ENCODE measurements at places on chromosomes 6 and 20.
A peak's percentile ranks its signal among the peaks of the same experiment; 100 is the strongest.

DNA sequence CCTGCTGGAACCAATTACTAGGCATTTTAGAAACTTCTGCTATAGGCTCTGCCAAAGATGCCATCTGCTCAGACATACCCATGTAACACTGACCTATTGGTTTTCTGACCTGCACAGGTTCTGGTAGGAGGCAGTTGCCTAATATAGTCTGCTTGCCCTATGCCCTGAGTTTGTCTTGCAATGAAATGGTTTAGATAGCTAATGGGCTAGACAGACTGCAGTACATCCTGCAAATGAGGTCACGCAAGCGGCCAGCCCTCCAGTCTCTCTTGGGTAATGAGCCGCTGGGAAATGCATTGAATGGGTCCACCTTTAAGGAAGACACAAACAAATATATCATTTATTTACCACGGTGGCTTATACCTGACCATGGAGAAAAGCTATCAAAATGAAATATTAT lies 90.6 kb upstream of the B3GAT2 start:
- DNase-seq, result no peak

DNA sequence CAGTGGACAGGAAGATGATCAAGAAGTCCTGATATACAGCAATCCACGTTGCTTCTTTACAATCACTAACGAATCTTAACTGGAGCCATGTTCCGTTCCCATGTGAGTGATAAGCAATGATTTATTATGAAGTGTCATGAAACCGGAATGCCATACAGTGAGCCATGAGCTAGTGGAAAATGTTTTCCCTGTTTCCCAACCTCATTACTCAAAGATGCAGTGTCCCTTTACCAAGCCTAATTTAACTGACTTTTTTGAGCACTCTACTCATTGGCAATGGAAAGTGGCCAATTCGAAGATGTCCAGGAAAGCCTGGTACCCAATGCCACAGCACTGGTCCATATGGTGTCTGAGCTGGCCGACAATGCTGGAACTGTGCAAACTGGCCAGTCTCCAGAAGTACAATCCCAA lies 148.3 kb downstream of the ZNF217 start:
- no peak for DNase-seq

DNA sequence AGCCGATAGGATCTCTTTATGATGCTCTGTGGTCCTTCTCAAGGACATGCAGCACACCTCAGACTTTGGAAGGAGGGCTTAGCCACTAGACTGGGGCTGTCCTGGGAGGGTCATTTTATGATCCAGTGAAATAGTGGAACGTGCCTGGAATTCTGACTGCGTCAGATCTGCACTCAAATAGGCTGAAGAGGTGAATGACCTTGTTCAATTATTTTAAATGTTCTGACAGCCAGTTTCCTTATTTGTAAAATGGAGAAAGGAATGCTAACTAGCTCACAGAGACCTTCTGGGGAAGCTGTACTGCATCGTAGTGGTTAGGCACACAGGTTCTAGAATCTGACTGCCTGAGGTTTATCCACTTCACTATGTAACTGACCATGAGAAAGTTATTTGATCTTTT lies 587.5 kb downstream of the MAFB start:
- no peak for DNase-seq

DNA sequence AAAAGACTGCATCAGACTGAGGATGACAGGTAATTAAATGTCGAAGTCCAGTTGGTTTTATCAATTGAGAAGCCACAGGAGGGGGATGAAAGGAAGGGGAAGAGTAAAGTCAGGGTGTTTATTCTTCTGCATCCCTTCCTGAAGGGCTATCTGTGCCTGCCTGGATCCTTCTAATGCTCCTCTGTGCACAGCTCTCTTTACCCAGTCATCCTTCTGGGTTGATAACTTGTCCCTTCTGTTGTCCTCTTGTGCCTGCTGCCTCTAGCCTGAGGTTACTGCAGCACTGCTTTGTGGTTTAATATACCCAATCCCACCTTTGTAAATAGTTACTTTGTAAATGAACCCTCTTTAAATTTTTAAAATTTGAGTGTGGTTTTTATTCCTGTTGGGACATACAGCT lies 1127.3 kb downstream of the EPHA7 start:
- no peak for DNase-seq

- DNase-seq, result no peak
These were observed 41.0 kb downstream of the VGLL2 start for GRCh38 chr6:117306227-117306790.

DNA sequence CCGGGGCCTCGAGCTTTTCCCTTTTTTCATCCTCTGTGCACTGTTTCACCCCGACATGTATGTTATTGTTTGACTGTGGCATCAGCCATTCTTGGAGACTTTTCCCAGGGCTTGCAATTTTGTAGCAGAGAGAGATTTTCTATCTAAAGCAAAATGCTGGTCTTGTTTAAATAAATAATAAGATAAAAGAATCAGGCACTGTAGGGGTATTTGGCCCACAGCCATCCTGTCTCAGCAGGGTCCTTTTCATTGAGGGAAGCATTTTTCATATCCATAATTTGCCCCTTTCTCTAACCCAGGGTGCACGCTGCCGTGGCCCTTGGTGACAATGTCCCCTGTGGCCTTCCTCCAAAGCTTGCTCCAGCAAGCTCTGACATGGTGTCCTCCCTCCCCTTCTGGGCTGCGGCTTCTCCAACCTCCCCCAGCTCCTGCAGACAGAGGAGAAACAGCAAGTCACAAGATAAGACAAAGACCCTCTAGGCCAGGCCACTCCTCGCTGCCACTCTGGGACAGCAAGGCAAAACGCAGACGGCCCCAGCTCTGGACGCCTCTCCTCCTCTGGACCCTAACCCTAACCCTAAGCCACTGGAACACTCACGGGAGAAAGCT lies 117.6 kb downstream of the MYLK4 start:
- peak; percentile 11 for DNase-seq

DNA sequence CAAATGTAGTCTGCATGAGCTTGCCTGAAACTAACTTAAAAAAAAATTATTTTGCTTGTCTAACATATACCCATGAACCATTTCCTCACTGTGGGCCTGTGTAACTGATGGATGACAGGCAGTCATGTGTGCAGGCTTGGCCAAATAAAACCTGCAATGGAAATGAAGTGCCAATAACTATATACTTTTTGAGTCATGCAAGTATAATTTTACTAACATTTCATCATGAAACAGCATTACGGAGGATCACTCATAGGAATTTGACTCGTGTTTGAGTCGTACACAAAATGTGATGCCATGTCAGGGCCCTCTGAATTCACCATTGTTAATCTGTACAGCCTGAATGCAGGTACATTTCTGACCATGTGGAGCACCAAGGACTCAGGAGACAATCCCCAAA lies 46.6 kb downstream of the HDDC2 start:
- DNase-seq, result no peak

- DNase-seq, result no peak
These were observed 1131.8 kb downstream of the GRIK2 start for GRCh38 chr6:102525336-102525735.

- peak; percentile 93 for DNase-seq
These were observed 35.6 kb upstream of the KCNK16 start for GRCh38 chr6:39357998-39358686.
